ENCODE measurements at places on chromosomes 2 and 18.

DNA sequence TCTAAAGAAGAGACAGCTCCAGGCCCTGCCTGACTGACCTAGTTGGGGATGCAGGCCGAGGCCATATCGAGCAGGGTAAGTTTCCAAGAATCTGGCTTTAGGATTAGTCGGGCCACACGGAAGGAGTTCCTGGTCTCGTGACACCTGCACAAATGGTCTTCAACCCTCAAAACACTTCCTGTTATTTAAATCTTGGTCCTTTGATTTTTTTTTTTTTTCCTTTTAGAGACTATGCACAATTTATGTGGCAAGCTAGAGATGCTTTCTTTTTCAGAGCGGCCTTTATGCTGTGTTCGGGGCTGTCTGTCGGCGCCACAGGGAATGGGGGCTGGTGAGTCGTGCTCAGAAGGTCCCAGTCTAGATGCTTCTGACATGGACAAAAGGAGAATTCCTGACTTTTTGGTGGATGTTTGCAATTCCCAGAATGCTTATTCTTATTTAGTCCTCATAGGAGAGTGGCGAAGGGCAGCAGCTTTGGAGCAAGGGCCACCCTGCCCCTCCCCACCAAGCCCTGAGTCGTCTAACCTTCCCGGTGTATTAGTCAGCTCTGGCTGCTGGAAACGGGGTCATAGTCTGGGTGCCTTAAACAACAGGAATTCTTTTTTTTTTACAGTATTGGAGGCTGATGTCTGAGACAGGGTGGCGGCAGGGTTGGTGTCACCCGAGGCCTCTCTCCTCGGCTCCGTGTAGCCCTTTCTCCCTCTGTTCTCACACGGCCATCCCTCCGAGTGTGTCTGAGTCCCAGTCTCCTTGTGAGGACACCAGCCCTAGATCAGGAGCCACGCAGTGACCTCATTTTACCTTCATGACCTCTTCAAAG is 27.4 kb downstream of the HPCAL1 start:
- no peak for DNase-seq

DNA sequence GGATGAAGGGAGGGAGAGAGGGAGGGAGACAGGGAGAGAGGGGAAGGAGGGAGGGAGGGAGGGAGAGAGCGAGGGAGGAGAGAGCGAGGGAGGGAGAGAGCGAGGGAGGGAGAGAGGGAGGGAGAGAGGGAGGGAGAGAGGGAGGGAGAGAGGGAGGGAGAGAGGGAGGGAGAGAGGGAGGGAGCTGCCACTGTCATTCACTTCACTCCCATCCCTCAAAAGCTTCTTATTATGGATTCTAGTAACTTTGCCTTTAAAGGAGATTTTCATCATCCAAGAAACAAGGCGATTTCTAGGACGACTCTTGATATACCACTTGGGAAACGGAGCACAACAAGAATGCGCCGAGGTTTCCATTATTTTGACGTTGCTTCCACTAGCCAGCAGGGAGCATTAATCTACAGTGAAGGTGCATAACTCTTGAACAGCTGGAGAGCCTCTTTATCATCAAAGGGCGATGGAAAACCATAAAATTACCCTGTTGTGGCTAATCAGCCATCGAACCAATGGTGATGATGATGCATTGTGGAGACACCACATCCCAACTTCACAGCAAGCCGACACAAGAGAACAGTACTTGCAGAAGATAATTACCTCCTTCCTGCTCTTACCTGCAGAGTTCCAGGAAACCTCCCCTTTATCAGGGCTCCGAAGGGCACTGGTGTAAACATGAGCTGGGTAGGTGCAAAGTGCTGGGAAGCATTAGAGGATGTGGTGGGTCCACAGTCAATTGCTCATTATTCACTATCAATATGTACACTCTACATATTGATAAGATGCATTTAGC is 130.5 kb downstream of the EIPR1 start:
- DNase-seq: no peak

DNA sequence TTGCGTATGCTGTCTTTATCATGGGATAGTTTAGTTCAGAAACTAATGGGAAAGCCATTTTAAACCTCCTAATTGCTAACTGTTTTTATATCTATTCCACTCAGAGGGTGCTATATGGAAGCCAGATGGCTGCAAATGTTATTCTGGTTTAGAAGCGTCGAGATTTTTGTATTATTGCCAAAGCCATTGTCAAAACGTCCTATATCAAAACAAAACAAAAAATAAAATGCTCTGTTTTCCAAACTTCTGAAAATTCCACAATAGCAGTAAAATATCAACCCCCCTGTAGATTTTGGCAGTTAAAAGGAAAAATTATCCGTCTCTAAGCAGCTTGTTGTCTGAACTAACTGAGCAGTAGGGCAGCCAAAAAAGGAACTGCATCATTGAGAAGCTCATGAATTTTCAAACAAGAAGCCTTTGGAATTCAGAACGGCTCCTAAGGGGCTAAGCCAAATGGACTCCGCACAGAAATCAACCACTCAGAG is 195.4 kb upstream of the CWC22 start:
- DNase-seq: no peak

DNA sequence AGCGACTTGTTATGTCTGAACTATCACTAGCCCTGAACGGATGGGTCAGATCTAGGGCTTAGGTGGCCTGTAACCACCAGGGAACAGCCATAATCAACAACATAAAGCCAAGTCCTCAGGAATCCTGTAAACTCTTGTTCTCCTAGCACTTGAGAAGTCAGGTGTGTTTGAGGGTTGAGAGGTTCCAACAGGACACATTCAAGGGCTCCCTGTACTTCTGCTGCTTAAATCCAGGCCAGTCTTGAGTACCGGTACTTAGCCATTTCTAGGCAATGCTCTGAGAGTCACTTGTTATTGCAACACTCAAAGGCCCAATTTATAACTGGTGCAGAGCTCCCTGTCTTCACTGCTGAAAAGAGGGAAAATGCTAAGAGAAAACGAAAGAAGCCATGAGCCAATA is 21.6 kb upstream of the SLC40A1 start:
- DNase-seq: no peak

GRCh38 chr18:13245481-13246000 is 27.0 kb downstream of the LDLRAD4 start:
- DNase-seq: no peak
